ENCODE measurements at places on chromosomes 11 and 22.

DNA sequence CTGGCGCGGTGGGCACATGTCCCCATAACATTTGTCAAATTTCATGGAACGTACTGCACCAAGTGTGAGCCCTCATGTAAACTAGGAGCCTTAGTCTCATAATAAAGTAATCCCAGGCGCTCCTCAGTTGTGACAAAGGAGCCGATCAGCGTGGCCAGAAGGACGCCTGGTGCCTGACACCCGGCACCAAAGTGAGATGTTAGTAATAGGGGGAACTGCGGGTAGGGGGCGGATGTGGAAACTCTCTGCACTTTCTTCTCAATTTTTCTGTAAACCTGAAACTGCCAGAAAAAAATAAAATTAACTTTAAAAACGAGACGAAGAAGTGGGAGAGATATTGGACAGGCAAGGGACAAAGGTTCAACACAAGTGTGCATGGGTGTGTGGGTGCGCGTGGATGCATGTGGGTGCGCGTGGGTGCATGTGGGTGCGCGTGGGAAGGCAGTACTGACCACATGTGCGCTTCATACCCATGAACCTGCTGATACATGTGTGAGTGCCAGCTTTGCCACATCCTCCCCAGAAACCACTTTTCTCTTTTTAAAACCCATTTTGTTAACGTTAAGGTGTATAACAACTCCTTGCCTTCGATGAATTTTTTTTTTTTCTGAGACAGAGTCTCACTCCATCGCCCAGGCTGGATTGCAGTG lies 55.4 kb upstream of the LINC01488 start:
- DNase-seq: no peak

GRCh38 chr11:94543695-94544645 lies at the start of gene FUT4:
Gene FUT4 (plus strand): TSS chr11:94543921. CDS start chr11:94544134, 213 bp downstream.
- peak; percentile 50 for DNase-seq

- DNase-seq: no peak
Observed at GRCh38 chr11:66835768-66836405, 7.4 kb upstream of the RCE1 start.

GRCh38 chr11:127656116-127656836 lies 655.7 kb upstream of the KIRREL3 start:
- no peak for DNase-seq

GRCh38 chr22:43182118-43182517 lies 4.8 kb downstream of the TTLL12 start:
- no peak for DNase-seq

- no peak for DNase-seq
Observed at GRCh38 chr11:104183593-104183992, 19.6 kb upstream of the PDGFD start.

DNA sequence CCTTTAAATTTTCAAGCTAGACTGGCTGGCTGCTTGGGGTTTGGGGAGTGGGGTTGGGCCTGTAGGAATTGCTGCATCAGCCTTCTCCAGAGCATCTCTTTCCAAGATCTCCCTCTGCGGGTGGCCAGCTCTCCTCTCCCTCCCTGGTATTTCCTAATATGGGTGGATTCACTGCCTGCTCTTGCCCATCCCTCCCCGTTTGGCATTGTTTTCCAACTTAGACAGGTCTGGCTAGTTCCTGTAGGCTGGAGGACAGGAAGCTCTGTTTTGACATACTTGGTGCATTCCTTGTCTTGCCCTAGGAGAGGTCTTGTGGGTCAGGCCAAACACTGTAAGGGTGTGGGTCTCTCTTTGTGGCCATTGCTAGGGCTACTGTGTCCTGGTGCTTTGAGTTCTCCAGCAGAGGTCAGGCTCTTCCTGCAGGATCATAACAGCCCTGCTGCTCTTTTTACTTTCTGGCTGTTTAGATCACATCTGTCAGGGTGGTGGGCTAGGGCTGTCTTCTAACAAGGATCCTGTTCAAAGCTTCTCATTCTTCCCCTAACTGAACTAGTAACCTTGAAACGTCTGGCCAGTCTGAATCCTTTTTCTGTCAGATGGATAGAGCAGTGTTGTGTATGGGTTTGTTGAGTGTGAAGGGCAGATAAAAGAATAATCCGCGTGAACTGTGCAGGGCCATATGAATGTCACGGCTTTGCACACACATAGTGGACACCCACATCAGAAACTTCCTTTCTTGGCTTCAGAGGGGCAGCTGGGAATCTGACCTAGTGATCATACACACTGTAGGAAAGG lies 18.3 kb upstream of the MICALL1 start:
- DNase-seq: no peak

DNA sequence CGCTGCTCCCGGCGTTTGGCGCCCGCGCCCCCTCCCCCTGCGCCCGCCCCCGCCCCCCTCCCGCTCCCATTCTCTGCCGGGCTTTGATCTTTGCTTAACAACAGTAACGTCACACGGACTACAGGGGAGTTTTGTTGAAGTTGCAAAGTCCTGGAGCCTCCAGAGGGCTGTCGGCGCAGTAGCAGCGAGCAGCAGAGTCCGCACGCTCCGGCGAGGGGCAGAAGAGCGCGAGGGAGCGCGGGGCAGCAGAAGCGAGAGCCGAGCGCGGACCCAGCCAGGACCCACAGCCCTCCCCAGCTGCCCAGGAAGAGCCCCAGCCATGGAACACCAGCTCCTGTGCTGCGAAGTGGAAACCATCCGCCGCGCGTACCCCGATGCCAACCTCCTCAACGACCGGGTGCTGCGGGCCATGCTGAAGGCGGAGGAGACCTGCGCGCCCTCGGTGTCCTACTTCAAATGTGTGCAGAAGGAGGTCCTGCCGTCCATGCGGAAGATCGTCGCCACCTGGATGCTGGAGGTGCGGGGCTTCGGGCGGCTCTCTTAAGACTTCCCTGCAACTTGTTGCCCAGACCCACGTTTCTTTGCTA lies at the start of gene CCND1:
CCND1 (plus strand) TSS at position 162 of the 587 bp plus-strand sequence; CDS start at position 320, 158 bp downstream.
- no peak for DNase-seq

GRCh38 chr11:85893395-85893794 lies 38.2 kb downstream of the CCDC83 start:
- DNase-seq: no peak

Measured in activated CD4-positive, CD25-positive, alpha-beta regulatory T cell (primary cell).